SHP77 (cell line): ENCODE measurements at places on chromosomes 16 and 17.

DNA sequence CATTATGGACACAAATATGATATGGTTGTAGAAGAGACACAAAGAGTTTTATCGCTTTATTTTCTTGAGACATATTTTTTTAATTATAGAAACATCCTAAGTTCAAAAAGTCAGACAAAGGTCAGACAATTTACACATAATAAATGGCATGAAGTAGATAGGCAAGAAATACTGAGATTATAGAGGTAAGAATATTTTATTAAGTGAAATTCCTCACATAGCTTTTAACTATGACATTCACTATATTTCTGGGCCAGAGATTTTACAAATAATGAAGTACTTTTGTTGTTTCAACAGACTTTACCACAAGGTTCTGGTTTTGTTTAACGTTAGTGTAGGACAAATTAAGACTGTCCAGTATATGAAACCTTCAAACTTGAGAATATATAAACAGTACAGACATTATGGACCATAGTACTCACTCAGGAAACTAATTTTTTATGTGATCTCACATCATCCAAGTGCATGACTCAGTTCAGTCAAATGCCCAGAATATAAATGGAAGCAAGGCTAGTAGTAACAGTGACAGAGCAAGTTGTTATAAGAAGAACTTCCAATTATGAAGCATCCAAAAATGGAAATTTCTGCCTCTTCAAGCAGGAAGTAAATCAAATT lies 394.8 kb downstream of the KCNJ2 start:
- no peak for DNase-seq

GRCh38 chr17:40378966-40379365 lies 14.4 kb upstream of the GJD3 start:
- no peak for DNase-seq

DNA sequence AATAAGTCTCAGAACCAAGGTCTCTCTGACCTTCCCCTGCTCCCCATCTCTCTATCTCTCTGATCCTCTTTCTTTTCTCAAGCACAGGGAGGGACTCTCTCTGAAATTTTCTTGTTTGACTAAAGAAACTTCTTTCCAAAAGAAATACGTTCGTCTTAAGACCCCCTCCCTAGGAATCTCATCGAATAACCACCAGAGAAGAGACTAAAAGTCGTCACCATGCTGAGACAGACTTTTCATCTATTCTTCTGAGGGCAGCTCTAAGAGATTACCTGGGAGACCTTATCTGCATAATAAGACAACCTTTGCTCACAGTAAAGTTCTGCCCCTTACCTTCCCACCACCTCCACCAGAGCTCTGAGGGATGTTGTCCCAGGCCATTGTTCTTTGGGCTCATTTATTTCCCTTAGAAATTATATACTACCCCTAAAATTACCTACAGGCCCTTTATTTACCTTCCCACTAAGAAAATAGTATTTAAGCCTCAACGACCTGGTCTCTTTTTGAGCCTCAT lies 133.7 kb upstream of the EEF2KMT start:
- DNase-seq, result no peak

DNA sequence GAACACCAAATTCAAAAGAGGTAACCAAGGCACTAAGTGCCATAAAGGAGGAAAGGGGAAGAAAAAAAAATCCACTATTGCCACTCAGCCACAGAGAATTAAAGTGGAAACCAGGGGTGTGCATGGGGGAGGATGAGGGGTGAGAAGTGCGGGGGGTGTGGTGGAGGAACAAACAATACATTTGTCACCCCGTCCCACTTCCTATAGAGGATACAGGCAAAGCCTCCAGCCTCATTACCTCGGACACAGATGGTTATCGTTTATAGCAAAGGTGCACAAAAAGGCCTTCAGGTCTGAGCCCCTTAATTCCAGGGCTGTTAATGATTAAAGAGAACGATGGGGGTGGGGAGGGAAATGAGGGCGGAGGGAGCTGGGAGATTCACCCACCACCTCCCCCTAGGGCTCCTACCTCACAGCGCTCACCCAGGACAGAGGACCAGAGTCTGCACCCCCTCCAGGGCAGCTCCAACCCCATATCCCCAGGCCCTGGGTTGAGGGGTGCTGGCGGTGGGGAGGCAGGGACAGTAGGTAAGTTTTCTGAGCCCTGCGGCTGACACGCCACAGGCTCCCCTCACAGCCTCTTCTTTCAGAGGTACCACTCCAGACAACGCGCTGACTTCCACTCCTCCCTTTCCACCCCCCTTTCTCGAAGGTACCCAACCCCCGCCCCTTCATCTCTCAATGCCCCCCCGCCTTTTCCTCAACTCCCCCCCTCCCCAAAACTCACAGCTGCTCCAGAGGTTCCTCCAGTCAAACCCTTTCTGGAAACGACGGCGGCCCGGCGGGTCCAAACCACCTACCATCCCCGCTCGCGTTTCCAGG lies 470 bp downstream of the DCUN1D3 start:
- no peak for DNase-seq

GRCh38 chr17:4641297-4642195 lies at the start of gene ALOX15:
Gene ALOX15 (minus strand): TSS chr17:4641678. CDS start chr17:4641651, 27 bp downstream.
- no peak for DNase-seq

DNA sequence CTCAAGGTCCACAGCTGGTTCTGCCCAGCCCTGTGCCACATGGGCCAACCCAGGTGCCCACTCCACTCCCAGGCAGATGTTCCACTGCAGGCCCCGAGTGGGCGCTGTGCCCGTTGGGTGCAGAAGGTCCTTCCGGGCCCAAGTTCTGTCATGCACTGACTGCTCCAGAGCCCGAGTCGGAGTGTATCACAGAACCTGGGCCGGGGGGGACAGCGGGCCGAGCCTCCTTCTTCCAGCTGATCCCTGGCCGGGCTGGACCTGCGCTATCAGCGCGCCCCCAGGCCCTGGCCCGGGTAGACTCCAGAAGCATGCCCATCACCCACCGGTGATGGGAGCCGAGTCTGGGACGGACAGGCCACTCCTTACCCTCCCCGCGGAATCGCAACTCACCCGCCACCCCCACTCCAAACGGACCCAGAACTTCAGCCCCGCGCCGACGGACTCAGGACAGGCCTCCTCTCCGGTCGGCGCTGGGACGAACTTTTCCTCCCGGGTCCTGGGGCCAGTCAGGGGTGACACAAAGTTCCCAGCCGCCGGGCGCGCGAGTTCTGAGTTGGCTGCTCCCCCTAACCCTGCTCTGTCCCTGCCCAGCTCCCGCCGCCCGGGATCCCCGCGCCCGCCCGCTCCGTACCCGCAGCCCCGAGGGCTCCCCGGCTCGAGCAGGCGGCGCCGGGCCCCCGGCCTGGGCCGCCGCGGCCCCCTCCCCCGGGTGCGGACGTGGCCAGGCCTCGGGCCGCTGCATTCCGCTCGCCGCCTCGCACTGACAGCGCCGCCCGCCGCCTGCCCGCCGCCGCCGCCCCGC lies at the start of gene COPZ2:
COPZ2 (minus strand) TSS at position 762 of the 802 bp plus-strand sequence; CDS start at position 742, 20 bp downstream.
- DNase-seq, result no peak

- DNase-seq, result no peak
These were observed 81.5 kb downstream of the MYO1D start for GRCh38 chr17:32795339-32795979.

DNA sequence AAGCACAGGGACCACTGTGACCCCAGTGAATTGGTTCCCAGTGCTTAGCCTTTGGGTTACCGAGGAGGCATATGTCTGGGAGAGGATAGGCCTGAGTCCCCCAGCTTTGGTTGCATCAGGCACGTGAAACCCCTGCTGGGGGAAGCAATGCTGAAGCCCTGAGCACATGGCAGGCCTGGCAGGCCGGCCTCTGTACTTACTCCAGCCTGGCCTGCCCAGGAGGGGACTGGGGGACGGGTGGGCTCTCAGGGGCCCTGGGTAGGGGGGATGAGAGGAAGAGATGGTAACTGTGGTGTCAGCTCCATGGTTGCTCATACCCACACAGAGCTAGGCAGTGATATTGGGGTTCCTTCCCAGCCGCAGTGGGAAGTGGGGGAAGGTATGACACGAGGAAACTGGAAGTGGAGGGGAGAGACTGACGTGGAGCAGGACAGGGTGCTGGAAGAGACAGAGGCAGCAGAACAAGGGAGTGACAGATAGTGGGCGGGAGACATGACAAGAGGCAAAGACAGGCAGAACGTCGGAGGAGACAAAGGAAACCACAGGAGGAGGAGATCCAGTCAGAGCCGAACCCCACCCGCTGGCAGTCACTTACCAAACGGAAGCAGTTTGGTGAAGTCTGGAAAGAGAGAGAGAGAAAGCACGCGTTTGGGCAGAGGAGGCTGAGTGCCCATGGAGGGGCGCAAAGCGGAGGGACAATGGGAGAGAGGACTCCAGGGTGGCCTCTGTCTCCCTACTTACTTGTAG lies 9.1 kb downstream of the TMEM208 start:
- DNase-seq, result no peak

- DNase-seq, result no peak
These were observed 9.7 kb downstream of the HPR start for GRCh38 chr16:72072514-72073342.

DNA sequence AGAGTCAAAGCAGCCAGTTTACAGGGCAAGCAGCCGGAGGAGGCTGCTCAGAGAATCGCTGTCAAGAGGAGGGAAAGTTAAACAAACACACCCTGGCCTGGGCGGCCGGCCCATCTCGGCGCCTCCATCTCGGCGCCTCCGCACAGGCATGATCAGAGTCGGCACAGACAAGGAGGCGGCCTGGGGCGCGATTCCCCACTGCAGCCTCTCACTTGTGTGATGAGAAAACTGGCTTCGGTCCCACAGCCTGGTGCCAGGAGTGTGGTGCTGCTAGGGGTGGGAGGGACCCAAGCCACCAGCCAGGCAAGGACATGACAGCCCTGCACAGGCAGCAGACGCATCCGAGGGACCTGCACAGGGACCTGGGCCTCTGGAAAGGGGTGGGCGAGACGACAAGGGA lies 17.7 kb downstream of the SLC38A10 start:
- no peak for DNase-seq

DNA sequence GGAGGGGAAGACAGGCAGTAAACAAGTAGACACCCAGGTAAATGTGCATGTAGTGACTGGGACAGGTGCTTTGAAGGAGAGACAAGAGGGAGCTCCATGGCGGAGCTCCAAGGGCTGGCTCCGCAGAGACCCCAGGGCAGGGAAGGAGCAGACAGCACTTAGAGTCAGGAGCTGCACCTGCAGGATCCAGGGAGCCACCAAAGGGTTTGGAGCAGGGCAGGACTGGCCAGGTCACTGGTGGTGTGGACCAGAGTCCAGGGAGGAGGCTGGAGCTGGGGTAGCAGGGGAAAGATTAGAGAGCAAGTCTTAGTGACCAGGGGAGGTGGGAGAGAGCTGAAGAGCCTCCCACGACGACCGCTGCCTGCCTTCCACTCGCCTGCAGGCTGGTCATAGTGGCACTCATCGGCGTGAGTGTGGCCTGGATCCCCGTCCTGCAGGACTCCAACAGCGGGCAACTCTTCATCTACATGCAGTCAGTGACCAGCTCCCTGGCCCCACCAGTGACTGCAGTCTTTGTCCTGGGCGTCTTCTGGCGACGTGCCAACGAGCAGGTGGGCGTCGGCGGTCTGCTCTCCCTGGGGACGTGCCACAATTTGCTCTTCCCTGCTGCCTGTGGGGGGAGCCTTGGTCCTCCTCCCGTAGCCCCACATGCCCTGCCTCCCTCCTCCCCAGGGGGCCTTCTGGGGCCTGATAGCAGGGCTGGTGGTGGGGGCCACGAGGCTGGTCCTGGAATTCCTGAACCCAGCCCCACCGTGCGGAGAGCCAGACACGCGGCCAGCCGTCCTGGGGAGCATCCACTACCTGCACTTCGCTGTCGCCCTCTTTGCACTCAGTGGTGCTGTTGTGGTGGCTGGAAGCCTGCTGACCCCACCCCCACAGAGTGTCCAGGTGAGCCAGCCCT lies 14.7 kb upstream of the FAM83G start:
- no peak for DNase-seq

DNA sequence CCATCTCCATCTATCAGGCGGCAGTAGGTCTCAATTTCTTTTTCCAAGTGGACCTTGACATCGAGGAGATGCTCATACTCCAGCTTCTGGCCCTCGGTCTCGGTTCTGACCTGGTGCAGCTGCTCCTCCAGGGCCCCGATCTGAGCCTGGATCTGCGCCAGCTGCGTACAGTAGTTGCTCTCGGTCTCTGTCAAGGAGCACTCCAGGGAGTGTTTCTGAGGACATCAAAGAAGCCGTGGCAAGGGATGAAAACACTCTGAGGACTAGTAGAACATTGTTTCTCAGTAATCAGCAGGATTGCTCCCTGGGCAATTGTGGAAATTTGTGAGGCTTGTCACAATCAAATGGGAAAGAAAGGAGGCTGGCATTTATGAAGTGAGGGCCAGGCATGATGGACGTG lies 5.9 kb downstream of the KRT28 start:
- no peak for DNase-seq

- no peak for DNase-seq
These were observed 25.1 kb upstream of the CNOT1 start for GRCh38 chr16:58654560-58655214.

GRCh38 chr16:89624777-89625761 lies 11.6 kb downstream of the DPEP1 start:
- DNase-seq, result no peak
